ENCODE measurements at places on chromosomes 16 and 17.

- no peak for DNase-seq
Measured at GRCh38 chr16:56534847-56535383, 15.1 kb upstream of the BBS2 start.

DNA sequence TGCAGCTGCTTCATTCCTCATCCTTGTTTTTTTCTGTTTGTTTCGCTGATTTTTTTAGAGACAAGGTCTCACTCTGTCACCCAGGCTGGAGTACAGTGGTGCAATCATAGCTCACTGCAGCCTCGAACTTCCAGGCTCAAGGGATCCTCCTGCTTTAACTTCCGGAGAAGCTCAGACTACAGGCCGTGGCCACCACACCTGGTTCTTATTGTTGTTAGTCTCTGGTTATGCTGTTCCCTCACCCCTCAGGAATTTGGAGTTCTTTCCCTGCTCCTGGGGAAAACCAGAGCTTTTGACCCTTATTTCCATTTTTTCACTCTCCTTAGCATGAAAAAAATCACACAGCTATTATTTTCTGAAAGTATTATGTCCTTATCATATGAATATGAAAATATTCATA, 1.8 kb downstream of the ODF4 start:
- DNase-seq = no peak

DNA sequence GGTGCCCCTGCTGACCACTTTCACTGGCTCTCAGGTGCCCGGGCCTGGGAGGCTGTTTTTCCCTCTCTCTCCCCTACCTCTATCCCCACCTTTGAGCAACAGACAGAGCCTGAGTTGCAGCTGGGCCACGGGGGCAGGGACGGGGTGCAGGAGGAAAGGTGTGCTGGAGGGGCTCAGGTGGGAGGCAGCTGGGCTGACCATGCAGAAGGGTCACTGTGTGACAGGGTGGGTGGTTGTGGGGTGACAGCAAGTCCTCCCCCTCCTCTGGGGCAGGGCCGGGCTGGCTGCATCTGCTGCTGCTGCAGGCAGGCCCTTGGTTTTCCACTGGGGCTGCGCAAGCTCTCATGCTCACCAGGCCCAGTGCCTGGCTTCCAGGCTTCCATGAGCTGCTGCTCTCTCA, 6.6 kb downstream of the ZNF319 start:
- no peak for DNase-seq

DNA sequence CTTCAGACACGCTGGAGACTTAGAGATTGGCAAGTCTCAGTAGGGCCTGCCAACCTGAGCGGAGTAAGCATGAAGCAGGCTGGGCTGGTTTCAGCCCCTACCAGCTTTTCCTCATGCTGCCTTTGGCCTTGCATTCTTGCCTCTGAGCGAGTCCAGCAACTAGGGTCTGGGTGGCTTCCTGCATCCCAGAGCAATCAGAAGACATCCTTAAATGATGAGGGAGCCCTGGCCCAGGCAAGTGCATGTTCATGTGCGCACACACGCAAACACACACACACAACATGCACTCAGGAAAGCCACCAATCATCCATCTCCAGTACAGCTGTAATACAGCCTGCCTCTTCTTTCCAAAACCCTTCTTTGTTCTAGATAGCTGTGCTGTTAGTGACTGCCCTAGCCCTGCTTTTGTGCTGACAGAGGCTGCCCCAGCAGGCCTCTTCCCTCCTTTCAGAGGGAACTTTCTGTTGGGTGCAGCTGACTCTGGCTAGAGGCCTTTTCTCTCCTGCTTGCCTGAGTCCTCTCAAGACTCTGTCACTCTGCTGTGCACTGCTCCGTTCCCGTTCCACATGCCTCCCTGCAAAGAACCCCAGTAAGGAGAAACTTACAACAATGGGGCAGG, 30.7 kb upstream of the TBX2 start:
- DNase-seq = no peak

DNA sequence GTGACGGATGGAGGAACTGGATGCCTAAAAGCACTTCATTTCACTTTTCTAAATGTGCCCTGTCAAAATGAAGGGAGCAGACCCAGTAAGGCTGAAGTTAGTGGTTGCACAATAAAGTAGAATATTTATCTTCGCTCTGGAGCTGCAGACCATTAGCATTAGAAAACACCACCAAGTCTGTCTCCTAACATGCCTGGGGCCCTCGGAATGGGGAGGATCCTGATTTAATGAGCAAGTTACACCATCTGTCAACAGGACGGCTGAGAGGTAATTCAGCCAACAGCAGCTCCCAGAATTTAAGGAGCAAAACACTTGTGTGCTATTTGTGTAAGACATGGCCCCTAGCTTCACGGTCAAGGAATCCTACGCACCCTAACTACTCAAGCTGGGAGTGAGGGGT, 22.3 kb downstream of the CA10 start:
- no peak for DNase-seq

DNA sequence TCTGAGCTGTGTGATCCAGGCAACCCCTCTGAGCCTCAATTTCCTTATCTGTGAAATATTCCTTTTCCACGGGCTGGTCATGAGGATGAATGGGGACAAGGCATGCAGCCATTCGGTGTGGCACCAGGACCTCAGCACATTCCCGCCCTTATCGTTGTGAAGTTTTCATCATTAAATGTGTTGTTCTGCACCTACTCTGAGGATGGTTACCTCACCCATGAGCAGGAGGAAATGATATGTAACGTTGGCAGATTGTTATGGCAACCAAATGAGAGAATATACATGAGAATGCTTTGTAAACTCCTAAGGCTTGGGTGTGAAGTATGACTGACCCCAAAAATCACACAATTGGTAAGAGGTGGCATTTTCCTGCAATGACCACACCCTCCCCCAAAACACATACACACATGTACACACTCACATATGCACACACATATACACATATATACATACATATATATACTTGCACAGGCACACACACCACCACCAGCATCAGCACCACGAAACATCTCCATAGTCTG, 39.5 kb downstream of the SMARCE1 start:
- no peak for DNase-seq

DNA sequence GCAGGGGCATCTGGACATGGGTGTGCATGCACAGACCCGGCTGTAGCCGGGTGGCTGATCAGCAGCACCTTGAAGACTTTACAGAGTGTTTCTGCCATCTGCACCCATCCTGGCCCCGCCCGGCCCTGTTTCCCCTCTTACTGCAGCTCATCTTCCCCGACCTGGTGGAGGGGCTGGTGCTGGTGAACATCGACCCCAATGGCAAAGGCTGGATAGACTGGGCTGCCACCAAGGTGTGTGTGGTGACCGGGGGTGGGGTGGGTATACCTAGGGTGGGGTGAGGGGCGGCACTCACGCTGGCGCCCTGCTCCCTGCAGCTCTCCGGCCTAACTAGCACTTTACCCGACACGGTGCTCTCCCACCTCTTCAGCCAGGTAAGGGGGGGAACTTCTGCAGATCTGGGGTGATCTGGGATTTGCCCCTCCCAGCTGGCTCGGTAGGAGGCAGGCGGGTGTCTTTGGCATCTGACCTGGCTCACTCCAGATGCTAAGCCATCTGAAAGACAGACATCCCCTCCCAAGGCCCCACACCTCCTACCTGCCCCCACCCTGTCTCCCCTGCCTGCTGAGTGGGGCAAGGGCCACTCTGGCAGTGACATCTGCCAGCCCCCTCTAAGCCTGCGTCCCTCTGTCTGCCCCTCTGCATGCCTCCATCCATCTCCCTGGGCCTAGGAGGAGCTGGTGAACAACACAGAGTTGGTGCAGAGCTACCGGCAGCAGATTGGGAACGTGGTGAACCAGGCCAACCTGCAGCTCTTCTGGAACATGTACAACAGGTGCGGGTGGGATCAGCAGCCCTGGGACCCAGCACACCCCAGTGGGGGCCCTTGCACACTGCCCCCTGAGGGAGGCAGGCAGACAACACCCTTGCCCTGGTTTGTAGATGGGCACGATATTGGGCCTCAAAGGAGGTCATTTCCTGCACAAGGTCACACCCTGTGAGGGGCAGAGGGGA, 6.6 kb downstream of the NDRG4 start:
- no peak for DNase-seq

- no peak for DNase-seq
Measured at GRCh38 chr17:82800885-82801284, 38.9 kb downstream of the ZNF750 start.

DNA sequence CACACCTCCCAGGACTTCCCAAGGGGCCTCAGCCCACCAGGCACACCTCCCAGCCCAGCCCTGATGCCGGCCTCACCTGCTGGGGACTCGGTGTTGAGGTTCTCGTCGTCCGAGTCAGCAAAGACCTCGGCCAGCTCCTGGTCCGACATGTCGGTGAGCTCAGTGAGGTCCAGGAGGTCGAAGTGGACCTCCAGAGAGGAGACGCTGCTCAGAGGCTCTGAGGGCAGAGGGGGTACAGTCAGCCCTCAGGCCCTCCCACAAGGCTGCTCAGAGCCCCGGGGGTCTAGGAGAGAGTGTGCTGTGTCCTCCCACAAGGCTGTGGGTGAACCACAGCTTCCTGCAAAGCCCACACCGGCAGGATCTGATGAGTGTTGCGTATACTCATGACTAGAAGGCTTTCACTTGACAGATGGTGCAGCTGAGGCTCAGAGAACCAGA, 10.5 kb downstream of the DBNDD1 start:
- peak; percentile 42 for DNase-seq

DNA sequence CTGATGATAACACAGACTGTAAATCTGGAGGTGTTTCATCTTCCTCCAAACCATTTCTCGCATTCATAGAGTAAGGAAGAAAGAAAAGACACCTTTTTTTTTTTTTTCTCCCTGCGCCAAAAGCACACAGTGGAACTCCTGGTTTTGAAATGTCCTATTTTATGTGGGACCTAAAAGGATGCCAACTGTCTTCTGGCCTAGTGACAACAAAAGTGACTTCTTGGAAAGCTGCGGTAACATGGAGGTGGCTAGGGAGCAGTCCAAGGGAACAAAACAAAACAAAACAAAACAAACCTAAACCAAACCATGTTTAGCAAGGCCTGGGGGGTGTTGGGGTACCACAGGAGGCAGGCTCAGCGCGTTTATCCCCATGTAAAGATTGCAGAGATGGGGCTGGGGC, 174.8 kb downstream of the XYLT1 start:
- no peak for DNase-seq

GRCh38 chr17:45318561-45319230, 1.9 kb upstream of the MAP3K14 start:
- DNase-seq = no peak

GRCh38 chr17:57195785-57196460, 60.4 kb upstream of the MSI2 start:
- DNase-seq = no peak

- DNase-seq = no peak
Measured at GRCh38 chr17:12512694-12513355, 152.9 kb upstream of the MYOCD start.

GRCh38 chr17:67491009-67491680, 114.1 kb downstream of the PITPNC1 start:
- DNase-seq = no peak

GRCh38 chr16:89036776-89037175, 56.9 kb upstream of the ACSF3 start:
- no peak for DNase-seq

DNA sequence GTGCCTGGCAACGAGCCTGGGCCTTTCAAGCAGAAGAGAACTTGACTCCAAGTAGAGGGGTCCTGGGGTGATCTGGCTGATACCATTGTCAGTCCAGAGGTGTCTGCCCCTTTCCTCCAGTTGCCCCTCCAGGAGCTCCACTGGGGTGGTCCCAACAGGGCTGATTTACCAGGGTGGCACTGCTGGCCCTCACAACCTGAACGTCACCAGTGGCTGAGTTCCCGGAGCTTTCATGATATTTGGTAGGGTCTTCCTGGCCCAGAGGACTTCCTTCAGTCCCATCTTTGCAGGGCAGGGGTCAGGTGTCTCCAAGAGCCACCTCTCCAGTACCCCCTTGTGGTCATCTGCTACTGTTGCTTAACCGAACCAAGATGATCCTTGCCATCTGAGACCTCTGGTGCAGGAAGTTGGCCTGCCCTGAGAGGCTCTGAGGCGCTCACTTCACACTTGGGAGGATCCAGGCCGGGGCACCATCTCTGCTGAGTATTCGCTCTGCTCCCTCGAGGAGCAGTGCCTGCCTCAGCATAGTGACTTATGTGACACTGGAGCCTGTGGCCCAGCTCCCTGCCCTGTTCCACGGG, 3.5 kb downstream of the LIMD2 start:
- no peak for DNase-seq

- peak; percentile 84 for DNase-seq
Measured at GRCh38 chr17:41308251-41308917, 725 bp downstream of the KRTAP16-1 start.

GRCh38 chr16:67942200-67942509, 1.8 kb downstream of the LCAT start:
- no peak for DNase-seq

GRCh38 chr16:65547772-65548446, 426.0 kb upstream of the CDH11 start:
- DNase-seq = no peak

DNA sequence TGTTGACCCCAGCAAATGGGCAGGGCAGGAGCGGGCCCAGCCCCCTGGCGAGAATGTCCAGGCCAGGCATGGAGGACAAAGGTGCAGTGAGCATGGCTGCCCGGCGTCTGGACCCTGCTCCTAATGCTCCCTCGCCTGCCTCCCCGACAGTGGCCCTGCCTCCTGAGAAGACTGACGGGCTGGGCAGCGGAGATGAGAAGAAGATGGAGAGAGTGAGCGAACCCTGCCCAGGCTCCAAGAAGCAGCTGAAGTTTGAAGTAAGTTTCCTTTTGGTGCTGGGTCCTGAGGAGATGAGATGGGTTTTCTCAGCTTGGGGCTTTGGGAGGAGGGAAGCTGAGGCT, 59.7 kb downstream of the SNX20 start:
- DNase-seq = no peak

- DNase-seq = no peak
Measured at GRCh38 chr16:47359478-47359877, 101.4 kb downstream of the ITFG1 start.

GRCh38 chr17:77354670-77355455, 214.1 kb downstream of the SEC14L1 start:
- DNase-seq = no peak

GRCh38 chr17:11182430-11182829, 58.6 kb upstream of the SHISA6 start:
- no peak for DNase-seq

- DNase-seq = peak; percentile 23
Measured at GRCh38 chr17:74012465-74012864, 191.0 kb upstream of the RPL38 start.

DNA sequence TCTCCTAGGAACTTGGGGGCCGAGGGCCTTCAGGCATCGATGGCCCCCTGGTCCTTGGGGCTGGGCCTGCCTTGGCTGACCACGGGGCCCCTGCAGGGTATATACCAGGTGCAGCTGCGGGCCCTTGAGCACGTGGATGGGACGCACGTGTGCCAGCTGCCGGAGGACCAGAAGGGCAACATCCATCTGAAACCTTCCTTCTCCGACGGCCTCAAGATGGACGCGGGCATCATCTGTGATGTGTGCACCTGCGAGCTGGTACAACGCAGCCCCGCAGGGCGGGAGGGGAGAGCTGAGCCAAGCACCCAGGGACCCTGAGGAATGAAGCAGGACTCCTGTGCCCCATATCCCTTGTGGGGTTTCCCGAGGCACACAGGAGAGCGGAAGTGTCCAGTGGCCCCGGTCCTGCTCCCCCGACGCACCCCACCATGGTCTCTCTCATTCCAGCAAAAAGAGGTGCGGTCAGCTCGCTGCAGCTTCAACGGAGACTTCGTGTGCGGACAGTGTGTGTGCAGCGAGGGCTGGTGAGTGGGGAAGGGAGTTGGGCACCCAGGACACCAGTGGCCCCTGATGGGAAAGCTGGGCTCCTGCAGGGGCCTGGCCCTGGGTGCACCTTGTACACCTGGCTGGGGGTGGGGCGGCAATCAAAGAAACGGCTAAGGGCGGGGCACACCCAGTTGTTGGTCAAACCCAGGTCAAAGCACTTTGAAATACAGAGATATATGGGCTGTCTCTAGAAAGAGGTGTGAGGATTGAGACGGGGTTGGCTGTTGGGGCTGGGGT, 10.6 kb downstream of the ITGB4 start:
- no peak for DNase-seq

GRCh38 chr16:54602666-54603065, 316.1 kb upstream of the IRX3 start:
- no peak for DNase-seq
